ENCODE measurements at places on chromosomes 12 and 14.

DNA sequence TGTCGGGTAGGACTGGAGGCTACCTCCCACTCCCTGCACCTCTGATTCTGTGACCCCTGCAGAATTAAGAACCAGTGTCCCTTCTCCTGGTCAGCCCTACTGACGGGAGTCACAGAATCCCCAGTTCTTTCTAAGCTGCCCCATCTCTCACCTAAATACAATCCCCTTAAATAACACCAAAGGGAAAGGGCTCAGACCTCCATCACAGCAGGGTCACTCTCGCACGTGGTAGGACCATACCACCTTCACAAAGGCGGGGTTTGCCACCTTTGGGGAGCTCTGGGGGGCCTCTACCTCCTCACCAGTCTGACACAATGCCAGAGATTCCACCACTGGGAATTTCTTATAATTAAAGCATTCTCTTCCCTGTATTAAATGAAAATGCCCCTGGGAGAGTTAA is 35.6 kb downstream of the DAD1 start:
- DNase-seq: no peak

DNA sequence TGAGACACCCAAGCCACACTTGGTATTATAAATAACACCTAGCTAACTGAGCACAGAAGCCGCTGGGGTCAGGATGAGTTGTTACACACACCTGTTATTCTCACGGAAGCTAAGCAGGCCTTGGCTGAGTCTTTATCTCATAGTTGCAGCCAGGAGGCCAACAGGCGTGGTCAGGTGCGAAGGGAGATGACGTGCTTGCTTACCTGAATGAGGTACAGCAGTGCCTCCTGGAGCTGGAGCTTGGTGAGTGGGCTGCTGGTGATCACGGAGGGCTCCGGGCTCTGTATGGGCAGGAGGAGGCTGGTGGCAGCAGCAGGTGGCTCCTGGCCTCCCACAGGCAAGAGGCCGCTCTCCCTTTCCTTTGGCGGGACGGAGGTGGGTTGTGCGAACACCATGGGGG is 30.4 kb upstream of the CACNA2D4 start:
- no peak for DNase-seq

DNA sequence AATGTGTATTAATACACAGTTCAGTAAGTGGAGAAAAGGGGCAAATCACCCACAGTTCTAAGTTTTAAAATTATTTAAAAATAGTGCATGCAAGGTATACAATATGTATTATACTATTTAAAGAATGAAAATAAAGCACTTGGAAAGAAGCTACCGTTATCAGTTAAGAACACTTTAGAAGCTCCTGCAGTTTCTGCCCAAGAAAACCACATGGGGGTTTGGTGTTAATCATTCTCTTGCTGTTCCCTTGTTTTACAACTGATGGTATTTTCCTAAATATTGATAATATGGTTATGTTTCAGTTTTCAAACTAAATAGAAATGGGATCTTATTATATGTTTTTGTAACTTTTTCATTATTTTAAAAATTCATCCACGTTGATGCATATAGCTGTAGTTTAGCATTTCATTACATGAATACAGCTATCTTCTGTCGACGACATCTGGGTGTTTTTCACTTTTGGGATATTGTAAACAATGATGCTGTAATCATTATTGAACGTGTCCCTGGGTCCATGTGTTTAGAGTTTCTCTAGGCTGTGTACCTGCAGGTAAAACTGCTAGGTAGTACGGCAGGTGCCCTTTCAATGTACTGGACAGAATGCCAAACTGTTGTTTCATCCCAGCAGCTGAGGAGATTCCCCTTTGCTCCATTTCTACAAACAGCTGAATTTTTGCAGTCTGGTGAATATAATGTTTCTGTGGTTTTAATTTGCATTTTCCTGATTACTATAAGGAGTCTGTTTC is 64.1 kb downstream of the APPL2 start:
- peak; percentile 10 for DNase-seq

- no peak for DNase-seq
These were observed 193.1 kb downstream of the NPAS3 start for GRCh38 chr14:33131801-33132200.

GRCh38 chr12:40502322-40502721 is 189.9 kb upstream of the CNTN1 start:
- DNase-seq: no peak

- no peak for DNase-seq
These were observed 237.4 kb upstream of the PWP1 start for GRCh38 chr12:107448198-107448597.

DNA sequence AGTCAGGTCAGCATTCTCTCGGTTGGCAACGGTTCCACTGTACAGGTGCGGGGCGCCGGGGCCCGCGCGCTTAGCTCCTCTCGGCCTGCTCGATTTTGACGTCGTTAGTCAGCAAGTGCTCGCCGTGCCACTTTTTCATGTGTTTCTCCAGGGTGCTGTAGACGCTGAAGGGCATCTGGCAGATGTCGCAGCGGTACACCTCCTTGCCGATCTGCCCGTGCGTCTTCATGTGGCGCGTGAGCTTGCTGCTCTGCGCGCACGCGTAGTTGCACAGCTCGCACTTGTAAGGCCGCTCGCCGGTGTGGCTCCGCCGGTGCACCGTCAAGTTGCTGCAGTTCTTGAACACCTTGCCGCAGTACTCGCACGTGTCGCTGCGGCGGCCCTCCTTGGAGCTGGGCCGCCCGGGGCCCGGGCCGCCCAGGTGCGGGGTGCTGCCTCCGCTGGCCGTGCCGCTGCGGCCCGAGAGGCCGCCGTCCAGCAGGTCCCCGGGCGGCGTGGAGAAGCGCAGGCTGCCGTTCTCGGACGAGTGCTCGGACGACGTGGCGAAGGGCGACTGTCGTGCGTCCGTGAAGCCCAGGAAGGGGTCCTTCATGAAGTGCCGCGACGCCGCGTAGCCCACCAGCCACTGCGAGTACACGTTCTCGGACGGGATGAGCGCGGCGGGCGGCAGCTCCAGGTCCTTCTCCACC is 97.8 kb downstream of the BCL11B start:
- DNase-seq: no peak

GRCh38 chr12:83807871-83808270 is 1104.7 kb downstream of the SLC6A15 start:
- DNase-seq: no peak

DNA sequence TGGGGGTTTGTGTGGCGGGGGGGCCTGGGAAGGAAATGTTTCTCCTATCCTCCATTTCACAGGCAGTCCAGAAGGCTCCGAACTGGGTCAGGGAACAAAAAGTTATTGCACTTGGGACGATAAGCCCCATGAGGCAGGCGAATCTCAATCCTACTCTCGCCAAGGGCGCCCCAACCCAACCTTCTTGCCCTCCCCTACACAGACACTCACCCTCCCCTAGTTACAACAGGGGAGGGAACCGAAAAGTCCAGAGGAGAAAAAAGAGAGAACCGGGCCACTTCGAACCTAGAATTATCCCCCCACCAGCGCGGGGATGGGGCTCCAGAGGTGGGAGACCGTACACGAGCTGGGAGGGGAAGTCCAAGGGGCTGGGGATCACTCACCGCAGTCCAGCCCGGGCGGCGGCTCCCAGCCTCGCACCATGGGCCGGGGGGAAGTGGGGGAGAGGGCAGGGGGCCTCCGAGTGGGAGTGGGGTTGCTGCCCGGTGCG is 357 bp downstream of the HOMEZ start:
- DNase-seq: no peak

- no peak for DNase-seq
These were observed 6.4 kb downstream of the APOLD1 start for GRCh38 chr12:12791756-12792369.

GRCh38 chr12:48034835-48035805 is 30.8 kb upstream of the COL2A1 start:
- peak; percentile 24 for DNase-seq

DNA sequence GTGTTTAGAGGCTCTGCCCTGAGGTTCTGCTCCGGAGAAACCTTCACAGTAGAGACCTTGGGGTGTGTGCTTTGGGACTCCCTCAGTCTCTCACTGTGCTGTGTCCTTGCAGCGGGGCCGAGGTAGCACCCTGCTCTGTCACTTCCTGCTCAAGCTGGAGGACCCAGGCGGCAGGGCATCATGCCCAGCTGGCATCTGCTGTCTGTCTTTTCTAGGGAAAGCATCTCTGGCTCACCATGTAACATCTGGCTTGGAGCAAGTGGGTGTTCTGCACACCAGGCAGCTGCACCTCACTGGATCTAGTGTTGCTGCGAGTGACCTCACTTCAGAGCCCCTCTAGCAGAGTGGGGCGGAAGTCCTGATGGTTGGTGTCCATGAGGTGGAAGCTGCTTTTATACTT is 124.5 kb downstream of the ESRRB start:
- no peak for DNase-seq

GRCh38 chr12:94875525-94875924 is 128.0 kb downstream of the NDUFA12 start:
- peak; percentile 32 for DNase-seq

GRCh38 chr12:120886199-120887018 is 17.7 kb downstream of the SPPL3 start:
- no peak for DNase-seq

GRCh38 chr12:52423661-52424500 is 10.3 kb downstream of the KRT75 start:
- DNase-seq: no peak

DNA sequence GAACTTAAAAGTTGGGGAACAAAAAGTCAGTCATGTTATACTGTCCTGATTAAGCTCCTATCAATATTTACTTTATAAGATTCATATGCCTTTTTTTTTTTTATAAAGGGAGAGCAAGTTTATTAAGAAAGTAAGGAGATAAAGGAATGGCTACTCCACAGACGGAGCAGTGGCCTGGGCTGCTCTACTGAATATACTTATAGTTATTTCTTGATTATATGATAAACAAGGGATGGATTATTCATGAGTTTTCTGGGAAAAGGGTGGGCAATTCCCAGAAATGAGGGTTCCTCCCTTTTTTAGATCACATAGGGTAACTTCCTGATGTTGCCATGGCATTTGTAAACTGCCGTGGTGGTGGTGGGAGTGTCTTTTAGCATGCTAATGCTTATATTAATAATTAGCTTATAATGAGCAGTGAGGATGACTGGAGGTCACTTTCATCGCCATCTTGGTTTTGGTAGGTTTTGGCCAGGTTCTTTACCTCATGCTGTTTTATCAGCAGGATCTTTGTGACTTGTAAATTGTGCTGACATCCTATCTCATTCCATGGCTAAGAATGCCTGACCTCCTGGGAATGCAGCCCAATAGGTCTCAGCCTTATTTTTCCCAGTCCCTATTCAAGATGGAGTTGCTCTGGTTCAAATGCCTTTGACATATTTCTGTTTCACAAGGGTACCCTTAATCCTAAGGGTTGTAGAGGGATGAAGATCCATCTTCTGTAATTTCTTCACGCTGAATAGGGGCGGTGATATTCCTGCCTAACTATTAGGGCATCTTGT is 73.9 kb downstream of the OTOGL start:
- no peak for DNase-seq

GRCh38 chr14:23062002-23062401 is 4.7 kb upstream of the CDH24 start:
- DNase-seq: no peak

GRCh38 chr12:69840727-69841126 is 15.7 kb downstream of the MYRFL start:
- DNase-seq: no peak

GRCh38 chr12:51636986-51637385 is 46.0 kb downstream of the SCN8A start:
- no peak for DNase-seq

DNA sequence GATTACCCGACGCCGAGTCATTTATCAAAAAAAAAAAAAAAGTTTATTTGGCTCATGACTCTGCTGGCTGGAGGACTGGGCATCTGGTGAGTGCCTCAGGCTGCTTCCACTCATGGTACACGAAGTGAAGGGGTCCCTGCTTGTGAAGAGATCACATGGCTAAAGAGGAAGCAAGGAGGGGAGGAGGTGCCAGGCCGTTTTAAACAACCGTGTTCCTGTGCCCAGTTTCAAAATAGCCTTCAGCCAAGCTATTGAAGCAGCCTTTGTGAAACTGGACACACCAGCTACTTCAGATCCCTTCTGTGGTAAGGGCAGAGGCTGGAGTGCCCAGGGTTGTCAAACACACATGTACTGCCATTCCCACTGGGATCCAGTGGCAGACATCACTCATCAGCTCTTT is 7.6 kb downstream of the POP5 start:
- DNase-seq: no peak

GRCh38 chr12:95820096-95820703 is 29.6 kb upstream of the NTN4 start:
- DNase-seq: peak; percentile 50

DNA sequence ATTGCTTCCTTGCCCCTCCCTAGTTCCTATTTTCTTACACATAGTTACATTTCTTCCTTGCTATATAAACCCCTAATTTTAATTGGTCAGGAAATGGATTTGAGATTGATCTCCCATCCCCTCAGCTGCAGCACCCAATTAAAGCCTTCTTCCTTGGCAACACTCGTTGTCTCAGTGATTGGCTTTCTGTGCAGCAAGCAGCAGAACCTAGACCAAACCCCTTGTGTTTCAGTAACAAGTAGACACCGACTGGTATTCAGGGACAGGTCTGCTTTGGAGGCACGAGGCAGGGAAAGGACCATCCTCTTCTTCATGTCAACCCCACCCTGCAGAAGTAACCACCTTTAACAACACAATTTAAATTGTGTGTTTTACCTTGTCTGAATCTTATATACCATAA is 152.6 kb downstream of the RPAP3 start:
- DNase-seq: no peak

- no peak for DNase-seq
These were observed 9.0 kb downstream of the PHETA1 start for GRCh38 chr12:111359914-111360276.

DNA sequence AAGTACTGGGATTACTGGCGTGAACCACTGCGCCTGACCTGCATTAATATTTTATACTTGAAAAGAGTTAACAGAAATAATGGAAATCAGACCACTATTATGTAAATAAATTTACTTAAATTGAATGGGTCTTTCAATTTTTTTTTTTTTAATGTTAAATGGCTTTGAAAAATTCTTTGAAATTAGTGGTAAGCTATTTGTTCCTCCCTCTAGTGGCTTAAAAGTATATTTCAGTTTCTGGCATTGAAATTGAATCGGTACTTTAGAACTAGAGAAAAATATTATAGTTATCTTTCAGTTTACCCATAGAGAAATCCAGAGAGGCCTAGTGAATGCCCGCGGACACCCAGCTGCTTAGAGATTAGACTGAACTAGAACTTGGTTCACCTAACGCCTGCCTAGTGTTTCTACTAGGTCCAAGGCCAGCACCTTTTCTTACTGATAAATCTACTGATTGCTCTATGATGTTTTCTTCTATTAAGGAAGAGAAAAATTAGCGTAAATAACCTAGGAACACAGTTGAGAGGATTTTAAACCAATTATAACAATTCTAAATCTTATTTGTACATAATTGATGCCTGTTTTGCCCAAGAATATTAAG is 106.5 kb downstream of the EML1 start:
- DNase-seq: peak; percentile 11

DNA sequence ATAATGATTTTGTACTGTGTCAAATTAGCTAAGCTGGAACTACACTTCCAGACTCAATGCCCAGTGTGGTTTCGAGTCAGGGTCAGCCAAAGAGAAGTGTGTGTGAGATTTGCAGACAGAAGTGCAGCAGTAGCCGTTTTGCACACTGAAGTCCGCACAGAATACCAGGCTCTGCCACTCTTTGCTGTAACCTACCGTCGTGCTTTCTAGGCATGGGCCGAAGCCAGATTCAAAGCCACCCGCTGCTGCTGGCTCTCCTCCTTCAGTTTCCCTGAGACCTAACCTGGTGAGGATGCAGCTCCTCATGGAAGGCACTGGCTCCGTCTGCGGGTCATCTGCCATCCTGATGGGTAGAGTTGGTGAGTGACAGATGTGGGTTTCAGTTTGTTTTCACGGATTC is 48.8 kb downstream of the LRTM2 start:
- DNase-seq: no peak

GRCh38 chr14:41810362-41810761 is 203.7 kb downstream of the LRFN5 start:
- no peak for DNase-seq

Data from NCI-H526 (cell line).